ENCODE measurements at places on chromosomes 1 and 21.

- DNase-seq, result no peak
Measured at GRCh38 chr21:14603202-14603601, 57.1 kb upstream of the SAMSN1 start.

DNA sequence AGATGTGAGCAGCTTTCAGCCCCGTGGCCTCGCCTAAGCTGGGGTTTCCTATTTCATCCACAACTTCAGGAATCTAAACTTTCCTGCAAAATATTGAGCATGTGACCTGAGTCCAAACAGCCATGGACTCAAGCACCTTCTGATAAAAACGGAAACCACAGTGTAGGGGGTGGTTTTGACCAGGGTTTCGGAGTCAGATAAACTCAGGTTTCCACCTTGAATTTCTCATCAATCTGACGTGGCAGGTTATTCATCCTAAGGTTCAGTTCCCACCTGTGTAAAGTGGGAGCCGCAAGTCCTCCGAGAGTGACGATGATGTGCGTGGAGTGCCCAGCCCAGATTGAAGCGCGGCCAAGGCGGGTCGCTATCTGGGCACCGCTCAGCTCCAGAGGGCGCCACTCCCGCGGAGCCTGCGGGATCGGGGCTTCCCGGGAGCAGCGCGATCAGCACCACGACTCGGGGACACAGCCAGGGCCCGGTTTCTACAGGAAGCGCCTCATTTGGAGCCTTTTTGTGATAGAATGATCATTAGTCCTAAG lies 871 bp upstream of the ETS2 start:
- no peak for DNase-seq

DNA sequence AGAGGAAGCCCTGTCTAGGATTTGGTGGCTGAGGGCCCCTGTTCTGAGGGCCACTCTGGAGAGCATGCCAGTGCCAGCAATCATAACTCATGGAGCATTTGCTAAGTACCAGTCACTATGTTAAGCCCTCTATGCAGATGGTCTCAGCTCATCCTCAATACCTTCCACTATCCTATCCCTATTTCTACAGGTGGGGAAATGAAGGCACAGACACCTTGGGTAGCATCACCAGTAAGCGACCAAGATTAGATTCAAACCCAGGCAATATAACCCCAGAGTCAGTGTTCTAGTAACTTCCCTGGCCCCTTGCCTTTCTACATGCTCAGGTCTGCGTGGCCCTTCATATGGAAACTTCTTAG lies 7.9 kb upstream of the NBPF1 start:
- DNase-seq, result no peak

DNA sequence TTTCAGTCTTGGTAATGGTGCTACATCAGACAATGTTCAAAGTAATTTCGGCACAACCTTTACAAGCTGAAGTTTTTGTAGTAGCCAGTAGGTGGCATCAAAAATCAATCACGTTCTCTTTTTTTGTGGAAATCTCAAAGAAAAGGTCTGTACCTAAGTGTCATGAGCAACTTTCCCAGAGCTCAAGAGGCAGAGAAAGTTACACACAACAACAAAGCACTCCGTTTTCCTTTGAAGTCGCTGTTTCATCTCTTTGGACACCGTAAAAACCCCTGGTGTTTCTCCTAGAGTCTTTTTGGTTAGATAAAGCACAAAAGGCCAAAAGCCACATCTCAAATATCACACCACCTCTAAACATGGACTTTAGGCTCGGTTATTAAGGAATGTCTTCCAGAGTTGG lies 131.6 kb downstream of the LHX8 start:
- no peak for DNase-seq

- DNase-seq, result no peak
Measured at GRCh38 chr1:26302733-26303405, 3.6 kb downstream of the UBXN11 start.

DNA sequence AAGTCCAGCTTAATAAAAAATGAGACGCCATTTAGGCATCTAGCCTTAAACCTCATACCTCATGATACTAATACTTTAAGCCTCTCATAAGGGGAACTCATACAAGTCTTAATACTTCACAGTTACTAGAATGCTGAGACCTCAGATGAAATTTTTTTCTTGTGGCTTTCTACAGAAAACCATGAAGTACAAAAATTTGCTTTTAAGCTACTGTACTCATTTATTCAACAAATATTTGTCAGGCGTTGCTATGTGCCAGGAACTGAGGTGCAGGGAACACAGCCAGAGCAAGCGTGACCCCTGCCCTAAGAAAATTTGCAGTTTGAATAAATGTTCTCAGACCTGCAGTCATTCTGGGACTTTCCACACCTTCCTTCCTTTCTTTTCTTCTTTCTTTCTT lies 150.6 kb downstream of the MRPL39 start:
- no peak for DNase-seq

- DNase-seq, result peak; percentile 59
Measured at GRCh38 chr21:39385299-39386145, 36.6 kb upstream of the HMGN1 start.

GRCh38 chr1:163436140-163436812 lies 114.5 kb downstream of the NUF2 start:
- no peak for DNase-seq

DNA sequence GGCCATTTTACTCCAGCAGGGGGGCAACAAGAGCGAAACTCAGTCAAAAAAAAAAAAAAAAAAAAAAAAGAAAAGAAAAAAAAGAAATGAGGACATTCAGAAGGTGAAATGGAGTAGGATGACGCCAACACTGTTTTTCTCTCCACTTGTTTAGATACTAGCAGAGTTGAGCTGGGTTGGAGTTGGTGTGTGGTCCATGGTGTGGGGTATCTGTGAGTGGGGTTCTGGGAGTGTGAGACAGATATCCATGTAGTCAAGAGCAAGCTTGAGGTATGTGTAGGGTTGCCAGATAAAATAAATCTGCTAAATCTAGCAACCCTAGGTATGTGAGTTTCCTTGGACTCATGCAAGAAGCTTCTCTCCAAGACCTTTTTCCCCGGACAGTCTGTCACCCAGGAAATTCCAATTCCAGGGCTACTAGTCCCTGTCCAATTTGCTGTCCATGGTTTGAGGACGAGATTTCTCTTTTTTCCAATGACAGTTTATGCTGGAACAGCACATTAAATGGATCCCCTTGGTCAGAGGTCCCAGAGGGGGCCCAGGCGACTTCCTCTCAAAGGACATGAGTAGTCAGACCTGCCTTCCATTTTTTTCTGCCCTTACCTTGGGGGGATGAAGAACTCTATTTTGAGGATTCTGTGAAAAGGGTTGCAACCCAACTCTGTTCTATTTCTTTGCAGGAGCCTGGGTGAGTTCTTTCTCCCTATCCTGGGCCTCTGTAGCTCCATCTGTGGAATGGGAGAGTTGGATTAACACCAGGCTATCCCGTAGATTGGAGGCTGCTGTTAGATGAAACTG lies 2.1 kb upstream of the FOXD2 start:
- no peak for DNase-seq

GRCh38 chr1:205954819-205955404 lies 11.7 kb upstream of the SLC26A9 start:
- DNase-seq, result no peak

GRCh38 chr1:42369471-42369870 lies 11.1 kb upstream of the RIMKLA start:
- DNase-seq, result no peak

DNA sequence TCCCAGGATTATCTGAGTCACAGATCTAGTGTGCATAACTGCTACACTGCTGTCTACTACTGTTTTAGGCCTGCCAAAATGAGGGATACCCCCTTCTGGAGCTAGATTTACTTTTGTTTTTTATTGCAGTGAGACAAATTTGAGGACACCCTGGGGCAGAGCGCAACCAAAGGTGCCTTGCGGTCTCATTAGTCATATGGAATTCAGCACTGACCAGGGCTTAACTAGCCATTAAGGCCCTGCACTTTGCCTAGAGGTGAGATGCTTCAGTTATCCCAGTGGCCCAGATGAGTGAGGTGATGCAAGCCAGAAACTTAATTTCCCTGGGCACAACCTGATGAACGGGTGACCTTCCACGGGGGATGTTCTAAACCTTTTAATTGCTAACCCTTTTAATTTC lies 998 bp upstream of the SPAG17 start:
- DNase-seq, result no peak

DNA sequence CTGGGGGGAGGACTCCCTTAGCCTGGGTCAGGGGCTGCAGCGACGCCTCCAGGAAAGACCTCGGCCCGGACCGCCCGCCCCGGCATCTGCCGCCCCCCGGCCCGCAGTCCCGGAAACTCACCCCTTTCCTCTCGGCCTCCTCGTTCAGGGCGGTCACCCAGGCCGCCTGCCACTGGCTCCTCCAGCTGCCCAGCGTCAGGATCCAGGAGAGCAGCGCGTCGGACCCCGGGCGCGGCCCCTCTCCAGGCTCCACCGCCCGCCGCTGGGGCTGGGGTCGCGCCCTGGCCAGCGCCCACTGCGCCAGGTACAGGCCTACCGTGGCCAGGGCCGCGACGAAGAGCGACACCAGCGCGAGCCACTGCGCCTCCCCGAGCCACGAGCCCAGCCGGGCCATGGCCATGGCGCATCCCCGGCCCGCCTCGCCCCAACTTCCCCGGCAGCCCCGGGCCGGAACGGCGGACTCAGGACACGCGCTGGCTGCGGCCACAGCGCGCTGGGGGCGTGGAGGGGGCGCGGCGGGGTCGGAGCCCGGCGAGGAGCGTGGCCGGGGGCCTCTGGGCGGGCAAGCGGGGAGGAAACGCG lies 478 bp downstream of the C2CD2 start:
- no peak for DNase-seq

- no peak for DNase-seq
Measured at GRCh38 chr1:31099293-31100032, 33.9 kb upstream of the PUM1 start.

DNA sequence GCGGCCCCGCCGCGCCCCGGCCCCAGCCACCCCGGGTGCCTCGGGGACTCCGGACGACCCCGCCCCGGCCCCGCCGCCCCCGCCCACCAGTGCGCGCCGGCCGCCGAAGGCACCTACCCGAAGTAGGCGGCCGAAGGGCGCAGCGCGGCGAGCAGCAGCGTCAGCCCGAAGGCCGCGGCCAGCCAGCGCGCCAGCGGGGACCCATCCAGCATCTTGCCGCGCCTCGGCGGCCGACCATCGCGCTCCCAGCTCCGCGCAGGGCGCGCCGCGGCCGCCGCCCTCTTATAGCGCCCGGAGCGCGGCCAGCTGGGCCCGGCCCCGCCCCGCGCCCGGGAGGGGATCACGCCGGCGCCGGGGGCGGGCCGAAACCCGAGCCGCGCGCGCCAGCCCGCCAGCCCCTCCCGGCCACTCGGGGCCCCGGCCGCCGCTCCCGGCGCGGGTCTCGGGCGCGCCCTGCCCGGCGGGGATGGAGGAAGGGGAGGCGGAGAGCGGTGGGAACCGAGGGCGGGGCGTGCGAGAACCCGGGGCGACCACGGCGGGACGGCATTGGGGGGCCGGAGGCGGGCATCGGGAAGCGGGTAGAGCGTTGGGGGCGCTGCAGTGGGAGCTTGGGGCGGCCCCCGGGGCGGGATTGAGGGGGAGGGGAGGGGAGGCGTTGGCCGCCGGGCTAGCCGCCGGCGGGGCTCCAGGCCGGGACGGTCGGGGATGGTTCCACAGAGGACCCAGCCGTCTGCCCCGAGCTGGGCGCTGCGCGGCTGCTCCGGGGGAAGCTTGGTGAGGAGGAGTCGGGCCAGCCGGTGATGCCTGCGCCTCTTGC lies at the start of gene WNT9A:
TSS of gene WNT9A (minus strand) at position 257 of the 817 bp plus-strand sequence. CDS start at position 212, 45 bp downstream.
- peak; percentile 55 for DNase-seq

DNA sequence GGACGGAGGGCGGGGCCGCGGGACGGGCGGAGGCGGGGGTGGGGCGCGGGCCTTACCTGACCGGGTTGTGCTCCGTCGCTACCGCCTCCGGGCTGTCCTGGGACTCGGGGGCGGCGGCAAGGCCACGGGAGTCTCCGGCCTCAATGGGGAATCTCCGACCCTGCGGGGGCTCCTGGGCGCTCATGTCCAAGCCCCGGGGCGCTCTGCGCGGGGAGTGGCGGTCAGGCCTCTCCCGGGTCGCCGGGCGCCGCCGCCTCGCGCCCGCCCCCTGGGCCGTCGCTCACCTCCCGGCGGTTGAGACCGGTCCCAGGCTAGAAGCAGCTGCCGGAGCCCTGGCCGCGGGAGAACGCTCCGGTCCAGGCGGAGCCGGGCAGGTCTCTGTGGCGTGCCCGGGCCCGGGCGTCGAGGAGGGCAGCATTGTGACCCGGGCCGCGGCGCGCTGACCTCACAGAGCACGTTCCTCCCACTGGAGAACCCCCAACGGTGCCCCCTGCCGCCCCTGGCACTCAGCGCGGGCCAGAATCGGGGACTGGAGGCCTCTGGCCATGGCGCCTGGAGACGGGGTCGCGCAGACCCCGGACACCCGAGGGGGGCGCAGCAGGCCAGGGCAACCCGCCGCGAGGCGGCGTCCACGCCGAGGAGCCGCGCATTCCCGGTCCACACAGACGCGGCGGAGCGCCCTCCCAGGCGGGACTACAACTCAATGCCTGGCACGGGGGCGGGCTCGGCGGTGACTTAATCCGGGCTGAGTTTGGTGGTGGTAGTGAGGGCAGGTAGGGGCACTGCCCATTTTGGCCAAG lies 411 bp downstream of the FAM229A start:
- no peak for DNase-seq

- no peak for DNase-seq
Measured at GRCh38 chr1:184388319-184388889, 1.6 kb downstream of the C1orf21 start.

DNA sequence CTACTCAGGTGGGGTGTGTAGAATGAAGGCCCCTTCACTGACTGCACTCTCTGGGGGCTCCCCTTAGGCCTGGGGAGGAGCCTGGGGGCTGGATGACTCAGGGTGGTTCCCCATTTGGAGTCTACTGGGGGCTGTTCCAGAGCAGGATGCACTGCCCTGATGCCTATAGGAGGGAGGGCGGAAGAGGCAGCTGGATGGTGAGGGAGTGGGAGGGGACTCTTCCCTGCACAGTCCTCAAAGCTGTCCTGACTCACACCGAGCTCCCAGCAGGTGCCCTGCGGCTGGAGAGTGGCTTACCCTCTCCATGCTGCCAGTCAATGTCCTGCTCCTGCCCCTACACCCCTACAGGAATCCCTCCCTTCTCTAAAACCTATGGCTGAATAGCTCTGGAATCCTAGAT lies 204.4 kb downstream of the TRABD2B start:
- no peak for DNase-seq
